Activated naive CD8-positive, alpha-beta T cell treated with anti-CD3 and anti-CD28 coated beads for 36 hours (primary cell): ENCODE measurements at places on chromosomes 16 and 17. TPM values are rescaled to one million over a fixed set of nuclear protein-coding genes. Genes with fewer than 3 reads are reported as not detected.
A peak's percentile ranks its signal among the peaks of the same experiment; 100 is the strongest.

DNA sequence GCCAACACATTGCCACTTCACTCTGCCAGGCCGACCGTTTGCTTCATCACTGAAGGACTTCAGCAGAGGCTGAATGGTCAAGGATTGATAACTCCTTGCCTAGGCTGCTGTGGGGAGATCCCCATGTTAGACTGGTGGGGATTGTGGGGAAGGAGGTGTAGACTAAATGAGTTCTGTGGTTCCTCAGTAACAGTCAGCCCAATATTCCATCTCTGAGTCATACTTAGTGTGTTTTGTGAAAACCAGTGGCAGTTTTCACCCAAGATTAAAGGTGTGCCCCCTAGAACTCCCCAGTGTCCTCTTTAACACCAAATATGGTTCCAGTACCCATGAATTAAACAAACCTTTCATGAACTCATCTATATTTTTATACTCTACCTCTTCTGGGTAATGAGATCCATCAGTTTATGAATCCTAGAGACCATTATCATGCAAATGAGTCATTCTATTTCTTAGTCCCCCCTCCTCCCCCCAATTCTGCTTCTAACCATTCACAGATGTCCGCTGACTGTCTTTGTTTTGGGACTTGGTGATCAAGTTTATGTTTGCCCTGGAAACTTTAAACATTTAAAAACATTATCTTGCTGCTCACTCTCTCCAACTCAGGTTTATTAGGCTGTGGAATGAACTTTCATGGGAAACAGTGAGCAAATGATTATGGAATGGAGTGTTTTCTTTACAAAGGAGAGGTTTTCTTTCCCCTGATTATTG lies 66.8 kb upstream of the GAS7 start:
- DNase-seq = no peak

The ZG16 gene
- not detected for total RNA-seq

DNA sequence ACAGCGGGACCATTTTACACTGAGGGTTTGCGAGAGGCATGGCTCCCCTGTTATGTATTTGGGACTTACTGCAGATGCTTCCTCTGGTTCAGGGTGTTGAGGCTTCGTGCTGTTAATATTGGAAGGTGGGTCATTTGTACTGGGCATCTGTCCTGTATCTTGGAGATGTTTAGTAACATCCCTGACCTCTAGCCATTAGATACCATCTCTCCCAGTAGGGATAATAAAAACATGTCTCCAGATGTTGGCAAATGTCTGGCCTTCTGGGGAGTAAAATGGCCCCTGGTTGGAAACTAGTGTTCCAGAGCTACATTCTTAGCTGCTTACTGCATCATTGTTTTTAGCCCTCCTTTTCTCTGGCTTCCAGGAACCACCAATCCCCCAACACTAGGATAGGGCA lies 388.0 kb downstream of the WWOX start:
- no peak for DNase-seq

The BICDL2 gene
- total RNA-seq = 0.31 TPM

DNA sequence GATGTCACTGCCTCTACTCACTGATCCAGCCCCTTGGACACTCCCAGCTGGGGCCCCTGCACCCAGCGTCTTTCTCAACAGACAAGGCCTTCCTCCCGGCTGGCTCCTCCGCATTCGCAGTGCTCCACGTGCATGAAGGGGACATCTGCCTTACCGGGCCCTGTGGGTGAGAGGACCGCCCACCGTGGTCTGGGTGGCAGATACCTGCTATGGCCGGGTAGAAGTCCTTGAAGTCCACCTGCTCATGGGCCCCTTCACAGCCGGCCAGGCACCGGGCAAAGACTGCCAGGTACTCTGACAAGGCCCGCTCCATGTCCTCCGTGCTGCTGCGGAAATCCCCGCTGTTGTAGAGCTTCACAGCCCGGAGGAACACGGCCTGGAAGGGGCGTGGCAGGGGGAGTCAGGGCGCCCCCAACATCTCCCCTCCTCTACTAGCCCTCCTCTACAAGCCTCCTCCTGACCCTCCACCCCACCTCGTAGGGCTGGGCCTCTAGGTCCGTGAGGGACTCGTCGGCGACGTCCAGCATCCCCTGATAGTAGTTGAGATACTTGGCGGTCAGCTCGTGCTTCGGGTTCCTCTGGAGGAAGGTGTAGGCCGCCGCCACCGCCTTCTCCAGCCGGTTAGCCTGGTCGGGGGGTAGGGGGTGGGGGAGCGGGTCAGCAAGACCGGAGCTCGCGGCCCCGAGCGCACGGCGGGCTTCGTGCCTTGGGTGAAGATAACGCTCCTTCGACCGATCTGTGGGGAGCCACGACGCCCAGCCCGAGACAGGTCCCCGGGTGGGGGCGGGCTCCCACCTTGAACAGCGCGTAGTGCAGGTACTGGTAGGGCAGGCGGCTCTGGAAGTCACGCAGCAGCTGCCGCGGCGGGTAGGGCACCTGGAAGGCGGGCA lies 845 bp downstream of the P3H4 start:
- no peak for DNase-seq

- DNase-seq = no peak
These were observed 585.1 kb upstream of the CDH5 start for GRCh38 chr16:65781363-65781762.

- no peak for DNase-seq
These were observed 13.0 kb upstream of the DNAJA2 start for GRCh38 chr16:46986438-46986837.

- no peak for DNase-seq
These were observed 38.8 kb upstream of the HOXB13 start for GRCh38 chr17:48767263-48767774.

The CCL1 gene
- total RNA-seq = not detected

The ABI3 gene
- total RNA-seq = 55.5 TPM

GRCh38 chr16:86342161-86342834 lies 168.0 kb upstream of the FOXF1 start:
- no peak for DNase-seq

The CYBC1 gene
- 156 TPM for total RNA-seq

The TOB1 gene
- 40.1 TPM for total RNA-seq

GRCh38 chr16:87815567-87815966 lies 49.8 kb upstream of the KLHDC4 start:
- DNase-seq = no peak

The NIP7 gene
- total RNA-seq = 70.1 TPM

The ZNF830 gene
- 18.9 TPM for total RNA-seq

The NDE1 gene
- total RNA-seq = 115 TPM

The KRT24 gene
- not detected for total RNA-seq

- no peak for DNase-seq
These were observed 46.9 kb upstream of the NKD1 start for GRCh38 chr16:50501251-50501650.

DNA sequence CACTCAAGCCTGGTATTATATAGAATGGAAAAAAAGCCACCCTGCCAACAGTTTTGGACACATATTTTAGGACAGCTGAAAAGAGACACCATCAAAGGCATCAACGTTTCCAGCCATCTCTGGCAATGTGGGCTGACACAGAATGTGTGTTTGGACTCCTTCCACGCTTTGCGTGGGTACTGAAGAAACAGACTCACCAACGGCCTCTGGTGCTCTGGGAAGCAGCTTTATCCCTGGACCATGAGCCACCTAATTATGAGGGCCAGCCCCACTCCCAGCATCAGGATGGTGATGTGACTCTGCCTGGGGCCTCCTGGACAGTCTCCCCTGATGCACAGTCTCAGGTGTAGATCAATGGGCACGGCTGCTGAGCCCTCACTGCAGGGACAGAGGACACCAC lies 27.9 kb downstream of the CCDC57 start:
- no peak for DNase-seq

GRCh38 chr16:58636466-58636865 lies 6.8 kb upstream of the CNOT1 start:
- DNase-seq = no peak

GRCh38 chr16:50718761-50719400 lies 23.0 kb upstream of the CYLD start:
- no peak for DNase-seq

DNA sequence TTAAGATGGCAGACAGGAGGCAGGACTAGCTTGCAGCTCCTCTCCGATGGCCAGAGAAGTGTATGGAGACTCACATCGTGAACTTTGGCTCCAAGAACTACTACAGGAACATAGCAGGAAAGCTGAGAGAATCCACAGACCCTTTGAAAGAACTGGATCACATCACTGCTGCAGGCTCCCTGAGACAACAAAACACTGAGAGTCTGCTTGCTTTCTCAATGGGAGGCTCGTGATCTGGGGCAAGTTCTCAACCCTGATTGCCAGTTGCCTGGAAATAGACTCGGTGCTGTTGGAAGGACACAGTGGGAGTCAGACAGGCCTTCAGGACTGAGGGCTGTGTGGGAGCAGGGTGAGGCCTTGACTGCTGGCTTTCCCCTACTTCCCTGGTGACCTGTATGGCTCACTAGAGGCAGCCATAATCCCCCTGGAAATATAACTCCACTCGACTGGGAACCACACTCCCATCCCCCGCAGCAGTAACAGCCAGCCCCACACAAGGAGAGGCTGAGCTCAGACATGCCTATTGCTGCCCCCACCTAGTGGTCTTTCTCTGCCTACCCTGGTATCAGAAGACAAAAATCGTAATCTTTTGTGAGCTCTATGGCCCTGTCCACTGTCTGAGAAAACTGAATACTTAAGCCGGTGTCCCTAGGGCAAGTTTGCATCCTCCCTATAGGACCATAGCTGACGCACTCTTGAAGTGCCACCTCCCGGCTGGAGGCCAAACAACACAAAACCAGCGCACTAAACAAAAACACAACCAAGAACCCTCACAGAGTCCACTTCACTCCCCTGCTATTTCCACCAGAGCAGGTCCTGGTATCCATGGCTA lies 238.4 kb downstream of the CEP112 start:
- DNase-seq = no peak

The BRD7 gene
- 98.5 TPM for total RNA-seq

The SCO1 gene
- 56.1 TPM for total RNA-seq

GRCh38 chr17:47850692-47851573 lies at the start of gene SP6:
SP6 (minus strand) TSS chr17:47851163; CDS start chr17:47848429, 2,734 bp downstream.
- DNase-seq = peak; percentile 75

The DDX5 gene
- 745 TPM for total RNA-seq

The GAS2L2 gene
- 0.43 TPM for total RNA-seq

The SRCIN1 gene
- total RNA-seq = 0.37 TPM

The HNF1B gene
- 3.2 TPM for total RNA-seq

- DNase-seq = no peak
These were observed 4.8 kb upstream of the CCL3 start for GRCh38 chr17:36094746-36095145.

GRCh38 chr17:8138374-8138671 lies 13.9 kb downstream of the PER1 start:
- DNase-seq = no peak

DNA sequence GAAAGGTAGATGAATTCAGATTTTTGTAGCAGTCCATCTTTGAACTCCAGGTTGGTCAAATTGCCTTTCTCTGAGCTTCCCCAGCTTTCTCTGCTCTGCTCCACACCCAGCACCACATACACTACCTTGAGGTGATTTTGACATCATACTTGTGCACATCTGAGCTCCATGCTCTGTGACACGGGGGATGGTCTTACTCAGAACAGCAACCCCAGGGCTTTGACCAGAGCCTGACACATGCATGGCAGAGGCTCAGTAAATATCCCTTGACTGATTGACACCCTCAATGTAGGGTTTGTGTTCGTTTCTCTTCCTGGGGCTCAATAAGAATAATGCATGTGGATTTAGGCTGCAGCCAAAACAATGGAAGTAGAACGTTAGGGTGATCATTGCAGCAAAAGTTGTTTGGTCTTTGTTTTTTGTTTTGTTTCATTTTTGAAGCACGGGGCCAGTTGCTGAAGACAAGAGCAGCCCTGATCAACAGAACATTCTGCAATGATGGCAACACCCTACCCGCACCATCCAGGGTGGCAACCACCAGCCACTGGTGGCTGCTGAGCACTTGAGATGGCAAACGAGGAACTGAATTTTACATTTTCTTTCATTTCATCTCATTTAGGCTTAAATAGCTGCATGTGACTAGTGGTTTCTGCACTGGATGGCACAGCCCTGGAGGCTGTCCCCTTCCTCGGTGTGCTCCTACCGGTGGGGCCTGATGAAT lies 224.8 kb upstream of the TNRC6C start:
- no peak for DNase-seq

The CAVIN1 gene
- 1.9 TPM for total RNA-seq

DNA sequence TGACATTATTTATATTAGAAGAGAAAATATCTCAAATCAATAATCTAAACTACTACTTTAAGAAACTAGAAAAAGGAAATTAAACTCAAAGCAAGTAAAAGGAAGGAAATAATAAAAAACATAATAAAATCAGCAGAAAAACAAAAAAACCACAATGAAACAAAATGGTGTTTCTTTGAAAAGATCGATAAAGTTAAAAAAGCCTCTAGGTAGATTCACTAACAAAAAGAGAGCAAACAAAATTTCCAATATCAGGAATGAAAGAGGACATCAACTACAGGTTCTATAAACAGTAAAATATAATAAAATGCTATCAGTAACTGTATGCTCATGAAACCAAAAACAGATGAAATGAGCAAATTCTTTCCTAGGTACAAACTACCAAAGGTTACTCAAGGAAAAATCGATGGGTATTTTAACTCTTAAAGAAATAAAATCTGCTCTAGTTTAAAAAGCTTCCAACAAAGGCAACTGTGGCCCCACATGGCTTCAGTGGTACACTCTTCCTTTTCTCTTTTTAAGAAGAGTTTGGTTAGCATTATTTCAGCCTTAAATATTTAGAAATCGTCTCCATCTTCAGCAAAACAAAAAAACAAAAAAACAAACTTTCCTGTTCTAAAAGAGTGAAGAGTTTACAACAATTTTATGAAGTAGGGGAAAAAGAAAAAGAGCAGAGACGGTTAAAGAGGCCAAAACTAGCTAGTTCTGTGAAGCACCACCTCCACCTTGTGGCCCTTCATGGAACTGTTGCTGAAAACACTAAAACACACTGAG lies 102.2 kb downstream of the TRIM37 start:
- DNase-seq = peak; percentile 43

- no peak for DNase-seq
These were observed 37.1 kb upstream of the MEOX1 start for GRCh38 chr17:43698678-43699437.

The KRT28 gene
- not detected for total RNA-seq

The CTNS gene
- 11.0 TPM for total RNA-seq

The GRIN2A gene
- not detected for total RNA-seq

DNA sequence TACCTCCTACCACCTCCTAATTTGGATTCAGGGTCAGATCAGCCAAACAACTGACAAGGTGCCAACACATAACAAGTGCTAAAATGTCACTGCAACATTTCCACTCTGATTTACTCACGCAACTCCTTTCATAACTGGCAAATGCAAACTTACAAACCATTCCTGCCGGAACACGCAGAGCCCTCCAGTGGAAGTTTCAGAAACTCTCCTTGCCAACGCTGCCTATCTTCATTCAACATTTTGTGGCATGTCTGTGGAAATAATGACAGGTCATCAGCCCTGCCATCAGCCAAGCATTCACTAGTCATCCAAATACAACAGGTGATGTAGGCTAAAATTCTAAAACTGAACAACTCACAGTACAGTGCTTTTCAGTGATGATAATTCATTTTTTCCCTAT lies 37.7 kb upstream of the OR3A1 start:
- no peak for DNase-seq

DNA sequence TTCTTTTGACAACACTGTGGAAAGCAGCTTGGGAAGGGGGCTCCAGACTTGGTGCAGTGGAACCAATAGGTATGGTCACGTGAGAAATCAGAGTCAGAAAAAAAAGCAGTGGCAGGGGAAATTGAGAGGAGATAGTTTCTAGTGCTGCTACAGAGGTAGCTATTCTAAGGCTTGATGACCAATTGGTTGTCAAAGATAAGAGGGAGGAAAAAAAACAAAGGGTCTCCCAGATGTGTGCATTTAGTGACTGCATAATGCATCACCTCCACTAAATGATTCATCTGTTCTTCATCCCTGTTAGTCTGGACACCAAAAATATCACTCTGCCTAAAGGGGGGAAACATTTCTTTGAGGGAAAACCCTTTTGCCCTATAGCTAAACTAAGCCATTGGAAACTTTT lies 56.5 kb downstream of the PIGL start:
- no peak for DNase-seq
